AG04449 (cell line): ENCODE measurements at places on chromosomes 5 and 9.
A peak's percentile ranks its signal among the peaks of the same experiment; 100 is the strongest.

DNA sequence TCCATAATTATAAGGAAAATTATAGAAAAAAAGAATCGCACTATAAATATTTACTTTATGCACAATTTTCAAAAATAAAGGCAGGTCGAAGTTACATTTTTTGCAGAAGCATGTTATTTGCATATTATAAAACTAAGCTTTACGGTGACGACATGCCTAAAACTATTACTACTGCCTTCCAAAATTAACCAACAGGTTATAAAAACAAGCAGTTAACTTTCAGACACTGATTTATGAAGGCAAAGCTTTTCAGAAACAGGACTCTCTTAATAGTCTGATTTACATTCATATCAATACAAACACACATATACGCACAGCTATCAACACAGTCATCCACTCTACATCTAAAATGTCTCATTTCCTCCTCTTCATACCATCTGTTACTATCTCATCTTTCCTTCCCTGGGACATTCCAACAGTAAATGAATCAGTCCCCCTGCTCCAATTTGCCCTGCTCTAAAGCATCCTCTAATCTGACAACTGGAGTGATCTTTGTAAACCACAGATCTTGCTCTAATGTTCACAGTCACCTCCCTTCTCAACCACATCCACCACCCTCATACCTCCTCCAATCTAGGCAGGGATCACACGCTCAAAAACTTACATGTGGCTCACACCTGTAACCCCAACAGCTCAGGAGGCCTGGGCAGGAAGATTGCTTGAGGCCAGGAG is 21.6 kb downstream of the FBXW11 start:
- peak; percentile 61 for DNase-seq

- no peak for DNase-seq
Measured at GRCh38 chr5:8945972-8946371, 599.9 kb downstream of the SEMA5A start.

- no peak for DNase-seq
Measured at GRCh38 chr5:134889335-134889734, 15.2 kb downstream of the TXNDC15 start.

GRCh38 chr9:136525841-136526499 is 19.9 kb downstream of the NOTCH1 start:
- DNase-seq = no peak

- DNase-seq = no peak
Measured at GRCh38 chr5:88588609-88589008, 294.4 kb downstream of the MEF2C start.

DNA sequence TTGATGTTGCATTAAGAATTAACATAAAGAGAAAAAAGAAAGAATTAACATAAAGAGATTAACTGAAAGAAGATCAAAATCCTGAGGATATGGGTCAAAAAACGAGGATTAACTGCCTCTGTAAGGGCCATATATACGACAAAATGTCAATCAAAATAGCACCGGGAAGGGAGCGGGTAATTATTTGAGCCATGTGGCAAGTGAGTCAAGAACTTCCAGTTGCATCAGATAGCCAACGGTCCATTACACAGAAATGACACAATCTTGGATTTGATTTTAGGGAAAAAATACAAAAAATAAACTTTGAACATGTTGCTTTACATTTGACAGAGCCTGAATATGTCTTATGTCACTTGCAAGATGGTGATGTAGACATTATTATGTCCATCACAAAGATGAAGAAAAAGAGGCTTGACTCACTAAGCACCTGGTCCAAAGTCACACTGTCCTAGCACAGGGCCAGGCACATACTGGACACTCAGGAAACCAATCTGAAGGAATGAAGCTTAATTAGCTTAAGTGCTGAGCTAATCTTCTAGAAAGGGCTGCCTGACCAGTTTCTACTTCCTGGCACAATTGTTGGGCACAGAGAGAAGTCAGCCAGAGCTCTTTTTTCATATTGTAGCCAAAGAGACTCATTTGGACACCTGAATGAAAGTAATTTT is 273.2 kb upstream of the PAPPA start:
- DNase-seq = no peak

DNA sequence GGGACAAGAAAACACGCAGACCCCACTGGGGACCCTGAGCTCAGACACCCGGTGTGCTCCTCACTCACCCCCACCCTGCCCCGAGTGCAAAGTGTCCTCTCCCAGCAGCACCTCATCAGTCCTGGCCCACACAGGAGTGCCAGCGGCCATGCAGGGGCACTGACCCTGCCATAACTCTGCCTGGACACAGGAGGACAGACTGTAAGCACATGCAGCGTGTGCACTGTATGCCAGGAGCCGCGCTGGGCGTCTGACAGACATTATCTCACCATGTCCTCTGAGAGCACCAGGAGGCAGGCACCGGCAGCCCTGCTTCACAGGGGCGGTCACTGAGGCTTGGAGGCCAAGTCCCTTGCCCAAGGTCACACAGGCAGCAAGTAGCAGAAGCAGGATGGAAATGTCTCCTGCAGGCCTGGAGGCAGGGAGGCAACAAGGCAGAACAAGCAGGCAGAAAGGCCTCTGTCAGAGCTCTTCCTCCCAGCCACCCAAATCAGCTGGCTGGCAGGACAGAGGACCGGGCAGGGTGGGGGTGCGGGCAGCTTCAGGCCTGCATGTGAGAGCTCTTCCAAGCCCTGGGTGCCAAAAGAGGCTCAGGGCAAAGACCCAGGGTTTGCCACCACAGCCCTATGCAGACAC is 8.4 kb downstream of the EEIG1 start:
- no peak for DNase-seq

GRCh38 chr9:132042324-132042723 is 37.3 kb downstream of the MED27 start:
- peak; percentile 91 for DNase-seq

DNA sequence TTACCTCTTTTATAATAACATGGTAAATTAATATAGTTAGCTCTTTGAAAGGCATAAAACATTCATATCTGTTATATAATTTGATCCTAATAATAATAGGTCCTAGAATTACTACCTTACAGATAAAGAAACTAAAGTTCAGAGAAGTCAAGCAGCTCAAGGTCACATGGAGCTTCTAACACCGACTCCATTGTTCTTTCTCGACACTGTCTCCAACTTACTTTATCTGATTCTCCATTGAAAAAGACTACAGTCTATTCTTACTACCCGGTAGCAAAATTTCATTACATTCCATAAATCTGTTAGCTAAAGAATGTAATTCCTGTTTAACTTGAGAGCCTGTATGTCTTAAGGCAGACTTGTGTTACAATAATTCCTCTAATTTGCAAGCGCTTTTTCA is 96.3 kb upstream of the TMEM161B start:
- DNase-seq = no peak

- no peak for DNase-seq
Measured at GRCh38 chr9:73011181-73011750, 58.4 kb upstream of the ALDH1A1 start.
